ENCODE measurements at places on chromosomes 13 and 19. TPM values are rescaled to one million over a fixed set of nuclear protein-coding genes. Genes with fewer than 3 reads are reported as not detected.

PSPN gene
- total RNA-seq = 1.3 TPM

DNA sequence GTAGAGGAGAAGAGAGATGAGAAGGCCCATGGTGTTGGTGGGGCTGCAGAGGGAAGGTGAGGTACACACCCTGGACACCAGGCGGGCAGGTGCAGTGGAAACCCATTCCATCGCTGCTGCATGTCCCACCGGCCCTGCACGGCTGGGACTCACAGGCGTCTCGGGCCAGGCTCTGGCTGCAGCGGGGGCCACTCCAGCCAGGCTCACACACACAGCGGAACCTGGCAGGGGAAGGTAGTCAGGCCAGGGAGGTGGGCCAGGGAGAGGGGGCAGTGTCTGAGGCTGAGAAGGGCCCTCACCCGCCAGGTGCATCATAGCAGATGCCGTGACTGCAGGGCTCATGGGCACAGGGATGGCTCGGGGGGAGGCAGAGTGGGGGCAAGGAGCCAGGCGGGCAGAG, 15.6 kb downstream of the NOTCH3 start:
- H3K36me3 ChIP-seq = peaks cover 68% of the 10 kb centered on the region
- no peaks in the 10 kb centered on the region for H3K4me1 ChIP-seq
- H3K4me3 ChIP-seq = no peak overlapping the region
- DNase-seq = no peak
- no peaks in the 10 kb centered on the region for H3K27me3 ChIP-seq

DNA sequence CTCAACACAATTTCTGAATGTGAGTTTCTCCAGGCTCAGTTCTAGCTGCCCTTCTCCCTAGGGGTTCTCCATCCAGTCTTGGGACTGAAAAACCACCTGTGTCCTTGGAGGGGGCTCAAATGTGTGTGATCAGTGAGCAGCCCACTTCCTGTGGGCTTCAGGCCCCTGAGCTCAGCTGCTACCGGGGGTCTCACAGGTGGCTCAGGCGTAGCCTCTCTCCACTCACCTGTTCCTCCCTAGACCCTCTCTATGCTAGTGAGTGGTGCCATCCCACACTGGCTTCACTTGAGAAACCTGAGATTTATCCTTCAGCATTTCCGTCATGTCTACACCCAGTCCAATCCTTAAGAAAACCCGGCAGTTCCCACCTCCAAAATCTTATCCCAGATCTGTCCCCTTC, 39.8 kb upstream of the GPI start:
- H3K27me3 ChIP-seq = no peaks in the 10 kb centered on the region
- no peak overlapping the region for H3K4me3 ChIP-seq
- H3K27ac ChIP-seq = no peak overlapping the region
- 0 out of 2 replicates have a peak, but pooled peaks cover 6% of the 10 kb centered on the region for H3K4me1 ChIP-seq
- H3K36me3 ChIP-seq = peaks cover 62% of the 10 kb centered on the region
- DNase-seq = no peak

DNA sequence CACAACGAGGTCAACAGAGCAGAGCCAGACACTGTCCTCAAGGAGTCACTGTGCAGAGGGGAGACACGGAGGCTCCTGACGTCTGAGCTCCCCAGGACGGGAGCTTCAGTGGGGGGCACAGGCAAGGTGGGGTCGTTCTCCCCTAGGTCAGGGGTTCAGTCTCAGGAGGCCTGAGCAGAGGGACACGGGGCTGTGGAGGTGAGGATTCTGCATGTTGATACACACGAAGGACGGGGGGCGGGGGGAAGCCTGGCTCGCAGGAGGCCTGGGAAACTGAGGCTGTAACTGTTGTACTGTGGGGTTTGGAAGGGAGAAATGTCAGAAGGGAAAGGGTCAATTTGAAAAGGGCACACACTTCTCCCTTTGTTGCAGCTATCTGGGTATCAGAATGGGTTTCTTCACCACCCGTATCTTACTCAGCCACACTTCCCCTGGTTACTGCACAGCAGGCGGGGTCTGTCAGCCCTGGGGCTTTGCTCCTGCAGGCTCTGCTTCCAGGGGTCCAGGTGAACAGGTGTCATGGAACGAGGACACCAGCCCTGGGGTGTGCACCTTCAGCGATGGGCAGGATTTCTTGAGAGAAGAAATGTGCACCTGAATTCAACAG, 748 bp upstream of the SIGLEC8 start:
- no peaks in the 10 kb centered on the region for H3K27me3 ChIP-seq
- no peaks in the 10 kb centered on the region for H3K36me3 ChIP-seq
- no peak overlapping the region for H3K27ac ChIP-seq
- no peaks in the 10 kb centered on the region for H3K4me1 ChIP-seq

SIGLEC8 gene
- not detected for total RNA-seq

DNA sequence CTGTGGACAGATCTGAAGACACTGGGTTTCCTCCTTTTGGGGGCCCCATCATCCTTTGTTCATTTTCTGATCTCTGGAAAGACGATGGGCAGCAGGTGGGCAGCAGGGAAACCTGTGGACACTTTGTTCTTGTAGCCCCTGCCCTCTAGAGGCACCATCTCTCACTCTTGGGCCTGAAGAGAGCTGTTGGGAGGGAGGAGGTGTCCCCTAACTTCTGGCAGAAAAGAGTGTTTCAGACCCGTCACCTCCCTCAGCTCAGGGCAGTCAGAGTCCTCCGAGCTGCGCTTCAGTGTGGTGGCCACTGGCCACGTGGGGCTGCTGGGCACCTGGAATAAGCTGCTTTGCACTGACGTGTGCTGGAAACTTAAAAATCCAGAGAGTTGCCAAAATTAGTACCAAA, 26.9 kb upstream of the RNF17 start:
- no peak overlapping the region for H3K27ac ChIP-seq
- H3K4me3 ChIP-seq = no peak overlapping the region
- no peaks in the 10 kb centered on the region for H3K4me1 ChIP-seq
- no peaks in the 10 kb centered on the region for H3K27me3 ChIP-seq
- DNase-seq = no peak

GRCh38 chr19:18865973-18866799, 29.8 kb downstream of the CERS1 start:
- no peak overlapping the region for H3K27ac ChIP-seq
- peak; percentile 71 for DNase-seq
- no peak overlapping the region for H3K4me3 ChIP-seq
- no peaks in the 10 kb centered on the region for H3K4me1 ChIP-seq
- H3K36me3 ChIP-seq = peaks cover 71% of the 10 kb centered on the region

DNA sequence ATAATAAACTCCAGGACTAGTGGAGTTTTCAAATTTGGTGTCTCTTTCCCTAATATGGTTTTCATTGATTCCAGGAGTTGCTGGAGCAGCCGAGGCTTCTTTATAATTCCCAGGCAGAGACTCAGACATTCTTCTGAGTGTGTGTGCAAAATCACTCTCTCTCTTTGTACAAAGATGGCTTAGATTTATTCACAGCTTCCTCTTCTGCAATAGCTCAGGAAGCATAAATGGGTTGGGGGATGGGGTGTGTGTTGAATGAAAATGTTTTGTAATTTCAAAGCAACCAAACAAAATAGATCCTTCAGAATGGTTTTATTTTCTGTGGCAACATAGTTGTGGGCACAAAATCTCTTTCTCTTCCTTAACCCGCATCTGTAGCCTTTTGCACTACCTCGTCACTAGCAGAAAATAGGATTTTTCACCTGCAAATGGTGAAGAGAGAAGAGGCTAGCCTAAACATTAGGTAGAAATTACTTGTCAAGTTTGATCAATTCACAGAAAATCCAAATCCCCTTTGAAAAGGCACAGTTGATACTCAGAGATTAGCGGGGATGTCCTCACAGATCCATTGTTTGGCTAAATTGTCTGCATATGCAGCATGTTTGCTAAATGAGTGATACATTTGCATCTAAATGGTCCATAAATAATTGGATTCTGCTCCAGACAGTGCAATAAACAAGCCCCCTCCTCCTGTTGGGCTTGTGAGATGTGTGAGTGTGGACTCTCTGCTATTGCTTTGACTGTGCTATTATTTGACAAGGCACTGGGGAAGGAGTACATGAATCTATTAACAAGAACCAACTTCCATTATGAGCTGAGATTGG, 66.7 kb downstream of the CBY2 start:
- H3K27ac ChIP-seq = no peak overlapping the region
- no peaks in the 10 kb centered on the region for H3K36me3 ChIP-seq
- H3K4me1 ChIP-seq = peaks cover 8% of the 10 kb centered on the region
- H3K4me3 ChIP-seq = no peak overlapping the region

DNA sequence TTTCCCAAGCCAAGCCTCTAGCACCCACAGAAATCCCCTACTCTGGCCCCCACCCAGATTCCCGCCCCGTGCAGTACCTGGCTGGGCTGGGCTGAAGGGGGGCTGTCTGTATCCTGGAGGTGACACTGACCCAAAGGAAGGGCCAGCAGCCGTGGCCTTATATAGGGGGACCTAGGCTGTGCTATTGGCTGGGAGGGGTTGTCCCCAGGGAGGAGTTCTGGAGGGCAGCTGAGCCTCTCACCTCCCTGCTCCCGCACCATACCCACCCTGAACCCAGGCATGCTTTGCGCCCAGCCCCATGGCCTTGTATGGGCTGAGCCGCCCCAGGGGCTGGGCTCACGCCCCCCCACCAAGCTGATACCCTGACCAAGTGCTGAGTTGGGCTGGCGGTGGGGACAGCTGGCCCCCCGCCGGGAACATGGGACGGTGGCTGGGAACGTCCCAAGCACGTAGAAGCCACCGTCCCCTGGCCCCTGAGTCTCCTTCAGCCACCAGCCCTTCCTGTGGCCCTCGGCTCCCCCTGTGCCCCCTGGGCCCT, at the start of gene CKM:
Gene CKM, minus strand, starts transcription at position 132 of the 538 bp plus-strand sequence. CDS start 3,162 bp downstream, outside the sequence.
- no peak for DNase-seq
- no peaks in the 10 kb centered on the region for H3K36me3 ChIP-seq

CACNA1A gene
- not detected for total RNA-seq

DNA sequence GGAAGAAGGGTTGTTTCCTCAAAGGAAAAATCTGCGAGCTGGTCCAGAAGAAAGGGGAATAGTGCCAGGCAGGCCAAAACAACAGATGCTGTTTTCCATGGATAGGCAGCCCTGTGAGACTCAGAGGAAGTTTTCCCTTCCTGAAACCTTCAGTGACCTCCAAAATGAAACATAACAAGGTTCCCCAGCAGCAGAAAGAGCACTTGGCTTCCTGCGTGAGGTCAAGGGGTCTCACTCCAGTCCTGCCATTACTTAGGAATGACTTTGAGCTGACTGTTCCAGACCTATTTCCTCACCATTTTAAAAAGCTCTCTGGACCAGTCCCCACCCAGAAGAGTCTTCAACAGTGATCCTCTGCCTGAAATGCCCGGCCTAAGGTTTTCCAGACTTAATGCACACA, 104.6 kb upstream of the IPO5 start:
- no peak overlapping the region for H3K4me3 ChIP-seq
- DNase-seq = no peak
- H3K36me3 ChIP-seq = no peaks in the 10 kb centered on the region
- no peak overlapping the region for H3K27ac ChIP-seq

DNA sequence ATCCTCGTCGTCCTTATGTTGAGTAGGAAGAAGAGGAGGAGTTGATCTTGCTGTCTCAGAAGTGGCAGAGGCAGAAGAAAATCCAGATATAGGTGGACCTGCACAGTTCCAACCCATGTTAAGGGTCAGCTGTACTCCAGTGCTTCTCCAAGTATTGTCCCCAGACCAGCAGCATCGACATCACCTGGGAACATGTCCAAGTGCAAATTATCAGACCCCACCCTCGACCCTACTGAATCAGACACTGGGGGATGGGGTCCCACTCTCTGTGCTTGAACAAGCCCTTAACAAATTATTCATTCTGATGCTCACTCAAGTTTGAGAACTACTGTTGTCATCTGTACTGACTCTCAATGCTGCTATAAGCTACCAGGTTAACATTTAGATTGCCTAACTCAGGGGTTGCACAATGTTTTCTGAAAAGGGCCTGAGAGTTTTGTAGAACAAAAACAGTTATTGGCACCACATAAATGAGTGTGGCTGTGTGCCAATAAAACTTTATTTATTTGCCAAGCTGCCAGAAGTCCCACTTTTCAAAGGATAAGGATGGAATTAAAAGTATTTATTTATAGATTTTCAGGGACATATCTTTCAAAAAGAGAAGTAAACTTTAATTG, 226.7 kb upstream of the IPO5 start:
- no peak overlapping the region for H3K4me3 ChIP-seq
- no peaks in the 10 kb centered on the region for H3K36me3 ChIP-seq
- H3K27ac ChIP-seq = no peak overlapping the region

DNA sequence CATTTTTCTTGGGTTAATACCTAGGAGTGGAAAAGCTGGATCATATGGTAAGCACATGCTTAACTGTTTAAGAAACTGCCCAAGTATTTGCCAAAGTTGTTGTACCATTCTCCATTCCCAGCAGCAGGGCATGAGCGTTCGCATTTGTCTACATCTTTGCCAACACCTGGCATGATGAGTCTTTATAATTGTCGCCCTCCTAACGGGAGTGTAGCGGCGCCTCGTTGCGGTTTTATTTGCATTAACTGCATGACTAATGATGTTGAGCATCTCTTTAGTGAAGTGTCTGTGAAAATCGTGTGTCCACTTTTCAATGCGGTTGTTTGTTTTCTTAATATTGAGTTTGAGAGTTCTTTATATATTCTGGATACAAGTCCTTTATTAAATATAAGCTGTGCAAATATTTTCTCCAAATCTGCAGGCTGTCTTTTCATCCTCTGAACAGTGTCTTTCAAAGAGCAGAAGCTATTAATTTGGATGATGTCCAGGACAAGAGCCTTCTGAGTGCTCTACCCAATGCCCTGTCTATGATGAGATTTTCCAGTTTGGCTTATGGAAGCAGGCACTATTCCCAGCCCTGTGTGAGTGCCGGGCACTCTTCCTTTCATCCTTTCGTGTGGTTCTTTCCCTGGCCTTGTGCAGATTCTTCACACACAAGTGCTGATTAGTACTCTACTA, 202.0 kb downstream of the FOXO1 start:
- peaks cover 12% of the 10 kb centered on the region for H3K4me1 ChIP-seq
- no peak overlapping the region for H3K4me3 ChIP-seq
- H3K27ac ChIP-seq = no peak overlapping the region

DNA sequence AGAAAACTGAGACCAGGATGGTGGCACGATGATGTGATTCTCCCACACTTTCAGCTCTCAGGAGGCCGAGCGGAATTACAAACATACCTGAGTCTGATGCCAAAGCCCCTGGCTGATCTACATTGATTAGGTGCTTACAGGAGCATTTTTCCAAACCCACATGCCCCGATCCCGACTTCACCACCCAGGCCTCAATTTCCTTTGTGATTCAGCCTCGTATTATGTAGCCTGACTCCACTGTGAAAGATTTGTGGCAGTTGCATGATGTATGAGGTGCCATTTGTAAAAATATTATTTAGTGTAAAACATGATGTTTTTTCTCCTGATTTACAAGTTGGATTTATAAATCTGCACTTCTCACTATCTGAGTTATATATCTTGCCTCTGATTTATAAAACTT, 118.0 kb downstream of the TSHZ3 start:
- H3K4me1 ChIP-seq = peaks cover 14% of the 10 kb centered on the region
- no peak for DNase-seq
- H3K27me3 ChIP-seq = no peaks in the 10 kb centered on the region

GRCh38 chr19:372306-372890, 27.8 kb upstream of the MIER2 start:
- DNase-seq = no peak
- H3K27me3 ChIP-seq = peaks cover 58% of the 10 kb centered on the region
- H3K4me3 ChIP-seq = no peak overlapping the region
- H3K4me1 ChIP-seq = no peaks in the 10 kb centered on the region
- no peaks in the 10 kb centered on the region for H3K36me3 ChIP-seq
